ENCODE measurements at places on chromosomes 6 and 20.

- no peak for DNase-seq
Observed at GRCh38 chr6:143357152-143357551, 93.3 kb downstream of the ADAT2 start.

DNA sequence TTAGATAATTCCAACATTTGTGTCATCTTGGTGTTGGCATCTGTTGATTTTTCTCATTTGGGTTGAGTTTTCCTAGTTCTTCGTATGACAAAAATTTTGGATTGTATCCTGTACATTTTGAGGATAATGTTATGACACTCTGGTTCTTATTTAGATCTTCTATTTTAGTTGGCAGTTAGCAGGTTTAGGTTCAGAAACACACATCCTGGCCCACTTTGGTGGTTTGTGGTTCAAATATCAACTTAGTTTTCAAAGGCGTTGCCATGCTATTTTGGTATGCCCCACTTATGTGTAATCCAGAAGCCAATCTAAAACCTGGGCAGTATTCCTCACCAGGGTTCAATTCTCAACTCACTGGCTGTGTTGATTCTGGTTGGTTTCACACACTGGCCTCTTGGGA is 68.2 kb downstream of the NOX3 start:
- no peak for DNase-seq

DNA sequence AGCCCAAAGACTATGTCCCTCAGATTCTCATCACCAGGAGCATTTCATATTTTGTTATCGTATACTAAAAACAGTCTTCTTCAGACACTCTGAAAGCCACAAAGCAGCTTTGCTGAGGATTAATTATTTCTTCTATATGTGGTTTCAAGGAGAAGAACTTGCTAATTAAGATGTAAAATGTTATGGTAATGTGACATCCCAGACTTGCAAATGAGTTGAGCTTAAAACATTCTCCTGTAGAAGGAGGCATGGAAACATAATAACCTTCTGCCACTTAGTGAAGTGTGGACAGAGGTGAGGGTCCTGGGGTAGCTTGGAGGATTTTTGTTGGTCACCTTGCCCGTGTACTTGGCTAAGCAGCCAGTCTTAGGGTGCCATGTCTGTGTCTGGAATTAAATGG is 16.7 kb upstream of the MAPRE1 start:
- no peak for DNase-seq

DNA sequence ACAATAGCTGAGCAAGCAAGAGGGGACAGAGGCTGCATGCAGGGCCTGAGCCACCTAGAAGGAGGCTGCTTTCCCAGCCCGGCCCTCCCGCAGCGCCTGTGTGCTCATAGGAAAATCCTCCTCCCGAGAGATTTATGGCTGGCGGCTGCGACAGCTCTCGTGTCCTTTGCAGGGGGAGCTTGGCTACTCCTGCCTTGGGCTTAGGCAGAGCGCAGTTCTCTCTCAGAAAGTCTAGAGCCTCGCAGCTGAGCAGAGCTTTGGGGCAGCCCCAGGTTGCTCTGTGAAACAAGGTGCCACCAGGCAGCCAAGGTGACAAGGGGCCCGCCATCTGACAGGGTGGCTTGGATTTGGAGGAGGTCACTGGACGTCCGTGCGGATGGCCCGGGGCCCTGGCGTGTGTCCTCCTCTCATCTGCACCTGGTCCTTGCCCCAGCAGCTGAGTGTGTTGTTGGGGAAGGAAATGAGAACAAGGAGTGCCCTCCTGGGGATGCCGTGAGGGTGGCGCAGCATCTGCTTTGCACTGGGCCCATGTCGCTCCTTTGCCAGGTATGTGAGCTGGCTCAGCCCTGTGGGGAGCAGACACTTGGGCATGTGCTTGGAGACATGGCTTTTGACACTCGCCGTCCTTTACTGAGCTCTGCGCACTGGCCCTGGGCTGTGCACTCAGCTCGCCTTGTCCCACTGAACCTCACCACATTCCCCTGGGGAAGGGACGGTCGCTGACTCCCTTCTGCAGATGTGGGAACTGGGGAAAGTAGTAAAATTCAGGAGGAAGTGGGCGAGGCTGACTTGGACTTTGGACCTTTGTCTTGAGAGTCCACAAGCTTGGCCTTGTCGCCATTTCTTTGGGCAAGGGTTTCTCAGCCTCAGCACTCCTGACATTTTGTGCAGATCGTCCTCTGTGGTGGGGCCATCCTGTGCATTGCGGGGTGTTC is 41.9 kb downstream of the EDN3 start:
- DNase-seq, result no peak

GRCh38 chr6:44062105-44062770 is 65.0 kb downstream of the MRPL14 start:
- no peak for DNase-seq

DNA sequence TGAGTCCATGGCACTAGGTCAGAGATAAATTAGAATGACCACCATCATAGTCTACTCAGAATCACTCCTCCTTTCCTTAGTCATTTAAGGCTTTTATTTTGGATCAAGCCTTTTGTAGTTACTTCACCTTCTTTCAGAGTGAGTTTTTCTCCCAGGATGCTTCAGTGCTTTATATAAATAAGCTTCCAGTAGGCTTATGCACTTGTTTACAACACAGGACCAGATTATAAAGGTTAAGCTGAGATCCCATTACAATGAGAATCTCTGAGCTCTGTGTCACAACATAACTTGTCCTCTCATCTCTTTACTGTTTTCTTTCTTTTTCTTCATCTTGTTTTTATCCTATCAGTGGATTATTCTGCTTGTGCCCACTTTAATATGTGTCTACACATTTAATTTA is 47.9 kb downstream of the CEP57L1 start:
- DNase-seq, result no peak

GRCh38 chr6:167997642-167998041 is at the start of gene KIF25:
Gene KIF25, plus strand, starts transcription at chr6:167997671. Its CDS starts 31,915 bp downstream, at chr6:168029586.
- no peak for DNase-seq

- DNase-seq, result no peak
Observed at GRCh38 chr6:61833176-61833755, 452.8 kb downstream of the KHDRBS2 start.

DNA sequence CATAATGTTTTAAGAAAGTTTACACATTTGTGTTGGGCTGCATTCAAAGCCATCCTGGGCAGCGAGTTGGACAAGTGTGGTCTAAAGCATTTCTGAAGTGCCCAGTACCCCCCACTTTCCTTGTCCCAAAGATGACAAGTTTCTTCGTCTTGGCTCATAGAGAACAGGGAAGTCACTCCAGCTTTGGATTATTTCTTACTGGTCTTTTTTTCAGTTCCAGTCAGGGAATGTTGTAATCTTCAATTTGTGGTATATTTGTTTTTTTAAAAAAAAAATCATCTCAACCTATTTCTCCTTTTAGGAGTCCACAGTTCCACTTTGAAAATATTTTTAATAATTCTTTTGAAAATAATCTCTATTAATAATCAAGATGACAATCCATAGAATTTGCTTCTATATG is 34.0 kb downstream of the SLX4IP start:
- no peak for DNase-seq

GRCh38 chr20:52047811-52048764 is 143.5 kb downstream of the ZFP64 start:
- no peak for DNase-seq

GRCh38 chr6:134422426-134423231 is 104.7 kb upstream of the SGK1 start:
- peak; percentile 92 for DNase-seq

DNA sequence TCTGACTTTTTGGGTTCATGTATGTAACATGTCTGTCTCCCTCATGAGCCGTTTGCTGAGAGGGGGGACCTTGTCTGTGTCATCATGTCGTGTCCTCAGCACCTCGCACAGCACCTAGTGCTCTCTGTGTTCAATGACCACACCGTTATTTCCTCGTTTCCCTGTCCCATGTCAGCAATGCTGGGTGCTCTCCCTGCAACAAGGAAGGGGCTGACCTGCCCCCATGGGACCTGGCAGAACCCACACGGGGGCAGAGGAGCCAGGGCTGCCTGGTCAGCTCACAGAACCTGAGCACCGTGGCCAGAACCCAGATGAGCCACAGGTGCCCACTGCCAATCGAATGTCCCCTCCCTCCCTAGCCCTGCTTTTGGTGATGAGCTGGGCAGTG is 7.3 kb downstream of the ADA start:
- no peak for DNase-seq

Data from SW 1271 (cell line).